ENCODE measurements at places on chromosomes 2 and 18.
A peak's percentile ranks its signal among the peaks of the same experiment; 100 is the strongest.

- peak; percentile 56 for DNase-seq
Observed at GRCh38 chr2:151638191-151638933, 95.9 kb downstream of the NEB start.

- no peak for DNase-seq
Observed at GRCh38 chr2:10285556-10286198, 17.0 kb upstream of the HPCAL1 start.

DNA sequence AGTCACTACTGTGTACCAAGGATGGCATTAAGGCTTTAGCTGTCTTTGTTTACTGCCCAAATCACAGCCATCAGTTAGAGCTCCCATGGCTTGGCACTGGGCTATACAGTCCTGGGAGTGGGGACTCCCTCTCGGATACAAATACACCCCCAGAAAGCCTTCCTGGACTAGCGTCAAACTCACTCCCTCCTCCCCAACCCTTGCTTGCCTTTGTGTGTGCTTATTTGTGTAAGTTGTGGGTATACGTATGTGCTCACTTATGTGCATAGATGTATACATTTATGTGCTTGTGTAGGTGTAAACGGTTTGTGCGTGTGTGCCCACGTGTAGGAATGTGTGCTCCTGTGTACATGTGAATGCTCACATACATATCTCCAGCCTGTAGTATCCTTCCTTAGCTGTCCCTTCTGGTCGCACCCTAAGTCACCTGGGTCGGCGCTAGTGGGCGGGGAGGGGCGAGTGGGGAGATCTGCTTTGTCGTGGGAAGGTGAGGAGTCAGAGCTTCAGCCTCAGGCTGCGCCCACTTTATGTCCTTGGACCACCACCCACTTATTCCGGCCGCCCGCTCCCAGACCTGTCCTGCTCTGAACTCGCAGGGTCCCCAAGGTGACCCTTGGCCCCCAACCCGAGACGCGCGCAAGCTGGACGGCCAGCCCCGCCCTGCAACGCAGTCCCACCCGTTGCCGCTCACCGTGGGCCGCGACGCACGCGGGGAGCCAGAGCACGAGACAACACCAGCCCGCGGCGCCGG, 461 bp downstream of the PRADC1 start:
- peak; percentile 31 for DNase-seq

DNA sequence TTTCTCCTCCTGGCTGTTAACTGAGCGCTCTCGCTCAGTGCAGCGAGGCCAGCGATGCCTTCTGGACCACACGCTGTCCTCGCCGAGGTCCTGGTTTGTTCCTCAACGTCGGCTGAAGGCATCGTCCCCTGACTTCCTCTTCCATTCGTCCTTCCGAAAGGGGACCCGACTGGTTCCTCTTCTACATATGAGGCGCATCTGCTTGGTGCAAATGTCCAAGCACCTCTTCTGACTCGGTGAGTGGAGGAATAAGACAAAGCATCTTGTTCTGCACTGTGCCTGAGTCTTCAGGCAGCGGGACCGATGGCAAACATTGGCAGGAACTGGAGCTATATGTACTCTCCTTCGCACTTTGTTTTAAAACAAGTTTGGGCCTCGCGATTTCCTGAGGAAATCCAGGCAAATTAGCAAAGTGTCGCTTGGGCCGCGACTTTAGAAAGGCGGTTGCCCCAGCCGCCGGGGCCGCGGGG, 621 bp upstream of the KCNS3 start:
- DNase-seq = no peak

DNA sequence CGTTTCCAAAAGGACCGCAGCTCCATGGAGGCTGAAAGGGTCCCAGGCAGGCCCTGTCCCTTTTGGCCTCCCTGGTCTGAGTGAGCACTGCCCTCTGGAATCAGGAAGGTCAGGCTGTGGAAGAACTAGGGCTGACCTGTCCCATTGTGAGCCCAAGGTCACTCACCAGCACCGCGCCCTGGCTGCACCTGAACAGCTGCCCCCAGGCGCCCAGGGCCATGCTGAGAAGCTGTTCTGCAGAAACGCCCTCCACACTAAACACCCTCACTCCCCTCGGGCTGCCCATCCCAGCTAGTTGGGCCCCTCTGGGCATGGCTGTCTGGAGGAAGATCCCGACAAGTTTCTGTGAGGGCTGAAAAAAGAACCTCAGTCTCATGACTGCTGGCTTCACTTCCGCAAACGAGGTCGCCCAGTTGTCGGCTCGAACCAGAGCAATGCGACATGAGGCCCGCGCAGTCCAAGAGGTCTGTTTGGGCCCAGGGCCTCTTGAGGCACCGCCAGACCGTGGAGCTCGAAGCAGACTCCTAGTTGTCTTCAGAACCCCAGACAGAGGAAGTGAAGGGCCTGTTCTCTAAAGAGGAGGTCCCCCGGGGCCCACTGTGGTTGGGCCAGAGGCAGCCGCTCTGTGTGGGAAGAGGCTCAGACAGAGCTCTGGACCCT, 64.4 kb downstream of the INPP5D start:
- DNase-seq = no peak

- DNase-seq = no peak
Observed at GRCh38 chr2:198456418-198456817, 652.0 kb downstream of the PLCL1 start.

GRCh38 chr2:96954011-96954846, 32.2 kb downstream of the FAM178B start:
- DNase-seq = peak; percentile 66

- no peak for DNase-seq
Observed at GRCh38 chr18:25727281-25727985, 363.0 kb downstream of the SS18 start.

DNA sequence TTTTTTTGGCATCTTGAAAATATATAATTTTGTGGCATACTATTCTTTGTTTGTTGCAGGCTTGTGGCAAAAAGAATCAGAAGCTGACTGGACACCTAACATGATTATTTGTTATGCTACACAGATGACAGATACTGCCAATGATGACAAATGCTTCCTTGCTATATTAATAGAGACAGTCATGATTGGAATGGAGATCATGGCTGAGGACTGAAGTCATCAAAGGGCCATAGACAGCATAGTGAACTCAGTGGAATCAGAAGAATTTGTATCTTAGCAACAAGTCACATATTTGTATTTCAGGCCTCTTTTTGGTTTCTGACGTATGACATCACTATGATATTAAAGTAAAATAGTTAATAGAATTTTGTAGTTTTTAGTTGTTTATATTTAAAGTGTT, 1003.8 kb upstream of the DDX18 start:
- no peak for DNase-seq

DNA sequence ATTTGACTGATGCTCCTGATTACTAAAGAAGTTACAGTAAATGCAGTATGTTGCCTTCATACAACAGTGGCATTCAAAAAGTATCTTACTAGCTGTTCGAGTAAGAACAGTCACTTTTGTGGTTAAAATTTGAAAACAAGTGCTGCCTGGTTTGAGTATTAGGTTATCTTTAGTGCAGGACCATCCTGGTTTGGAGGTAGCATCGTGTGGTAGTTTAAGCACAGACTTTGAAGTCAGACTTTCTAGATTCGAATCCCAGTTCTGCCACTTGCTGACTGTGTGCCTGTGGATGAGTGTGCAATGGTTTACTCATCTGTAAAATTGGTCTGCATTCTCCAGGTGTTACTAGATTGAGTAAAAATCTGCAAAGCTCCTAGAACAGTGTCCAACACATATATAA, 96.8 kb downstream of the SGPP2 start:
- no peak for DNase-seq

GRCh38 chr2:37357530-37357929, 13.1 kb downstream of the QPCT start:
- no peak for DNase-seq

GRCh38 chr2:64517511-64517884, 6.6 kb upstream of the AFTPH start:
- DNase-seq = no peak

DNA sequence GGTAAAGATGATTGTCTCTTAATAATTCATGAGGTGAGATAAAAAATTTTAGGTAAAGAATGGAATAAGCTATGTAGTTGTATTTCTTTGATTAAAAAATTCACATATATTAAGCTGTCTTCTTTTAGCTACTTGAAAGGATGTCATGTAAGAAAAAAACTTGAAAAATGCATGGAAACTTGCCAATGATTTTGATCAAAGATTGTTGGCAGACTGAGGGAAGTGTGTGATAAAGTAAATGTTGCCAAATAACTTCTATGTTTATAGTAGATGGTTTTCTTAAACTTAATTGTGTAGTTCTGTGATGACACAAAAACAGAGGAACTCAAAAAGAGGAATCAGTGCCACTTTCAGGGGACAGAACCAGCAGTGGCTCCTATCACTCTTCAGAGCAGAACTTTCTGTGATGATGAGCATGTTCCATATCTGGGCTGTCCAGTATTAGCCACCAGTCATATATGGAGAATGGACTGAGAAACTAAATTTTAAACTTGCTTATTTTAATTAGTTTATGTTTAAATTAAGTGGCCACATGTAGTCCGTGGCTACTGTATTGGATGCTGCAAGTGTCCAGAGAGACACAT, 51.9 kb upstream of the SLC38A11 start:
- DNase-seq = no peak

- no peak for DNase-seq
Observed at GRCh38 chr18:3498698-3499471, 48.9 kb downstream of the TGIF1 start.

GRCh38 chr2:37472959-37473358, 128.5 kb downstream of the QPCT start:
- DNase-seq = no peak

GRCh38 chr2:133591164-133591563, 22.9 kb upstream of the NCKAP5 start:
- DNase-seq = no peak

DNA sequence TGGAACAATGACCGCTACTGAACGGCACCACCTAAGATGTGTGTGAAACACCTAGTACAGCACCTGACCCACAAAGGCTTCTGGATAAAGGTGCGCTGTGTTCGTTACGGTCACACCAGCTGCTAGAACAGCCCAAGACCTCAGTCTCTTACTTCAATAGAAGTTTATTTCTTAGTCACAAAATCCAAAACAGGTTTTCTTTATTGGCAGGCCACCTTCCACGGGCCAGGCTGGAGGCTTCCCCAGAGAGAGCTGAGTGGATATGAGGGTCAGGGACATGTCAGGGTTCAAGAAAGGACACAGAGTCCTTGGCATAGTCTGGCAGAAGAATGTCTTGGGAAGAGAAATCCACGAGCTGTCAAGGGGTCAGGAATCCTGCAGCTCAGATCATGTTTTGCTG, 92.2 kb downstream of the COL6A3 start:
- DNase-seq = no peak

DNA sequence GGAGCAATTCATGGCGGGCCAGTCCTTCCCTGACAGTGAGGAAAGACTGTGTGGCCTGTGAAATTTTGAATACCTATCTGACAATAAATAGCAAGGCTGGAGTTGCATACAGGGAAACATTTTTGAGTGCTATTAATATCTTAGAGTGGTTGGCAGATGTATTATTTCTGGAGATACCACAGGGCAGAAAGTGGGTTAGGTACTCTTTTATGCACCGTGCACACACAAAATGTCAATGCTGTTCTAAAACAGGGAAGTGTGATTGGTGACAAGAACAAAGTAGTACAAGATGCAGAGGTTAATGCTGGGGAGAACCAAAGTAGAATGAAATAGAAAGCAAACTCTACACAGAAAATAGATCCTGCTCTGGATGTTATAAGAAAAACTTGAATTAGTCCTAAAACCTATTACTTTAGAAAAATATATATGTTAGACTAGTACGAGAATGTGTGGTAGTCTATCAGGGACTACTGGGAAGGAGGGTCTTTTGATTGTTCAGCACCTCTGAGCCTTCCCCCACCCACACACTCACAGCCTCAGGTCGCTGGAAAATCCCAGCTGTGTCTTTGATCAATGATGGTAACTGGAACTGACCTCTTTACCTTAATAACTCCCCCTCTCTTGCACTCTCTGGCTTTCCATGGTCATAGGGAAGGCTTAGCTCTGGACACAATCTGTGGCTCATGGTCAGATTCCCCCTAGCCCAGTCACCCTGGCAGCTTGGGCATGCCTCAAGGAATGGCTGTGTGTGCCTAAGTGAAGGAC, 58.2 kb downstream of the SERPINB8 start:
- no peak for DNase-seq

GRCh38 chr2:98654699-98655495, 46.5 kb downstream of the UNC50 start:
- DNase-seq = peak; percentile 46

- no peak for DNase-seq
Observed at GRCh38 chr2:9673914-9674481, 43.2 kb upstream of the YWHAQ start.

GRCh38 chr18:76385681-76385975, 109.4 kb downstream of the ZNF516 start:
- DNase-seq = no peak

DNA sequence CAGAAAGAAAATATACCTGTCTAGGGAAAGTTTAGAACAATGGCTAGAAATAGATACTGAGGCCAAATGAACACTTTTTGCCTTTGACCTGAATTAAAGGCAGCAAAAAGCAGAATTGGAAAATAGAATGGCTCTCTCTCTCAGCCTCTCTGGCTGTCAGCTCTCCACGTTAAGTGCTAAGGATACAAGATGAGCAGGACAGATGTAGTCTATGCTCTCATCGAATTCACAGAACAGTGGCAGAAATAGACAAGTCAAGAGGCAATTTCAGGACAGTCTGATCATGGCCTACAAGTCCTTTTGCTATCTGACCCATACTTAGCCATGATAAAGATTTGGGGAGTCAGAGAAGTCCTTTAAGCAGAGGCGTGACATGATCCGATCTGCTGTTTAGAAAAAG, 120.2 kb upstream of the CREB1 start:
- DNase-seq = no peak

GRCh38 chr2:186031229-186031628, 292.6 kb downstream of the FSIP2 start:
- no peak for DNase-seq

- peak; percentile 32 for DNase-seq
Observed at GRCh38 chr18:9404565-9405060, 70.0 kb downstream of the TWSG1 start.
